ENCODE measurements at places on chromosomes 3 and 15.

- no peak for DNase-seq
- H3K27ac ChIP-seq, result no peak overlapping the region
- H3K4me1 ChIP-seq, result no peaks in the 10 kb centered on the region
- no peak overlapping the region for H3K4me3 ChIP-seq
- H3K27me3 ChIP-seq, result no peaks in the 10 kb centered on the region
These were observed 49.1 kb upstream of the PRR23C start for GRCh38 chr3:139093840-139094239.

DNA sequence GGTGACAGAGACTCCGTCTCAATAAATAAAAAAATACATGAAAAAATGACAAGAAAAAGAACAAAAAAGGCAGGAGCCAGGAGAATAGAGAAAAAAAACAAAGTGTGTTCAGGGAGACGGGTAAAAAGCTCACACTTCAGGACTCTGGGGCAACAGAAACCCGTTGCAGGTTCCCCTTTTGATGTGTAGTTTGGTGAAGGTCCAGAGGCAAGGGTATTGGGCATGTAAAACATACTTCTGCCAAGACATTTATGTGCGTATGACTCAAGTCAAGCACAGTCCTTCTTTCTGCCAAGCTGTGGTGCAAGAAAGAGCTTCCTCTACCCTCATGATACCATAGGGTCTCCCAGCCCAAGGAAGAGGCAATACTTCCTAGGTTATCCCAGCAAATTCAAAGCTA lies 33.4 kb upstream of the STRIT1 start:
- H3K27ac ChIP-seq, result no peak overlapping the region
- DNase-seq, result no peak
- H3K36me3 ChIP-seq, result no peaks in the 10 kb centered on the region
- no peaks in the 10 kb centered on the region for H3K4me1 ChIP-seq
- no peaks in the 10 kb centered on the region for H3K27me3 ChIP-seq

DNA sequence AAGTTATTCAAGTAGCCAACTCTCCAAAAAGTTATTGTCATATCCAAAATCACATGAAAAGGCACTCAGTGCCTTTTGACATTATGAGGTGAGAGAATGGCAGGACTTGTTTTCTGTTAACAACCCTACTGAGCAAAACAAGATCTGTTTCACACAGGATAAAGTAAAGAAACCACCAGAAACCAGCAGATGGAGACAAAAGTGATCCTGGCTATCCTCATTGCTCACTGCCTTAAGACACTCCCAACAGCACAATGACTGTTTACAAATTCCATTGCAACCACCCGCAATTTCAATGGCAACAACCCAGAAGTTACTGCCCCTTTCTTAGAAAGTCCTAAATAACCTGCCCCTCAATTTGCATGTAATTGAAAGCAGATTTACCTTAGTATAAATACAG lies 352.6 kb upstream of the NDN start:
- no peaks in the 10 kb centered on the region for H3K4me1 ChIP-seq
- no peaks in the 10 kb centered on the region for H3K27me3 ChIP-seq
- no peak overlapping the region for H3K27ac ChIP-seq
- H3K36me3 ChIP-seq, result no peaks in the 10 kb centered on the region
- no peak overlapping the region for H3K4me3 ChIP-seq

DNA sequence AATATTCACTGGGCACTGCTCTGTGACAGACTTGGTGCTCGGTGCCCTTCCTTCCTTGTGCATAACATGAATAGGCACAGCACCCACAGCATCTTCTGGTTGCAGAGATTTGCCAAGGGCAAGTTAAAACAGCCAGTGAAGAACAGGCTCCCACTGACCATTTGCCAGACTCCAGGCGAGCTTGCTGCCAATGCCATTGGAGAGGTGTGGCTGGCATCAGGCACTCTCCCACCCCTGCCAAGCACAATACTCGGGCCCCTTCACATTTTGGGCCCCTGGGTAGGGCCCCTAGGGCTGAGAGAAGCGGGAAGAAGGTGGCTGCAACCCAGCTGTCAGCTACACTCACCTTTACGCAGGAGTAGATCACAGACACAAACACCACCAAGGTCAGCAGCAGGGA lies 112.1 kb downstream of the SEC22A start:
- no peak for DNase-seq
- H3K27me3 ChIP-seq, result peaks cover 12% of the 10 kb centered on the region
- no peak overlapping the region for H3K4me3 ChIP-seq
- H3K4me1 ChIP-seq, result no peaks in the 10 kb centered on the region
- H3K36me3 ChIP-seq, result no peaks in the 10 kb centered on the region

DNA sequence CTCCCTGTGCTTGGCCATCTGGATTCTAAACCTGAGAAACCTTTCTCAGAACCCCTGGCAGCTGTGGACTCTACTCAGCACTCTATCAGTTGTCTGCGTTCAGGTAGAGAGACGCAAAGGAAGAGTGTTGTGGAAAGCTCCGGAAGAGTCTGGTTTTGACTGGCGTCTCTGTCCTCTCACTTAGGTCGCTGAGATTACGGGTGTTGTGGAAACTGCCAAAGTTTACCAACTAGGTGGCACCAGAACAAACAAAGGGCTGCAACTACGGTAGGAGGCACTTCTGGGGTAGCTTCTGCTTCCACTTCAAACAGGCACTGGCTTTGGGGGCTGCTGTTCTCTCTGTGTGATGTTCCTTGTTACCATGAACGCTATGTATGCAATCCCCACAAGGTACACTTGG lies 19.2 kb upstream of the ITPKA start:
- H3K27me3 ChIP-seq, result no peaks in the 10 kb centered on the region
- no peaks in the 10 kb centered on the region for H3K4me1 ChIP-seq
- H3K27ac ChIP-seq, result no peak overlapping the region
- peaks cover 78% of the 10 kb centered on the region for H3K36me3 ChIP-seq
- no peak overlapping the region for H3K4me3 ChIP-seq

DNA sequence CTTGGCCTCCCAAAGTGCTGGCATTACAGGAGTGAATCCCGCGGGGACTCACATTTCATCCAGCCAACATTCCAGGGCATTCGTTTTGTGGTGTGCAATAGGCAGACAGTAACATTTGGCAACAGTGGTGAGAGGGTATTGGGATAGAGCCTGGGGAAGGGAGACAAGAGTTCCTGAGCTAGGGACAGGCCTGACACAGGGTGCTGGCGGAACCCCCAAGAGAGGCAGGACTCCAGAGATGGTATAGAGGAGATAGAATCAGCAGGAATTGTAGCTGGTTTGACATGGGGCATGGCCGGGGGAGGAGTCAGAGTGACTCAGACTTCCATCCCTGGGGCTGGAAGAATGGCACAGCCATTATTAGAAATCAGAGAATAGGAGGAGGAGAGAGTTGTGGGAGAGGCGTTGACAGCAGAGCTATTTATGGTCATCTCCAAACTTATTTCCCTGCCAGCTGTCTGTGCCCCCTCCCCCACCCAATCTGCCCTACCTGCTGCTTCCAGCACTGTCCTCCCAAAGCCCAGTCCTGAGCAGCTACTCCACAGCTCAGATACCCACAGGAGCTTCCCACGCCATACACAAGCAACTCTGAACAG lies 4.4 kb upstream of the IDH2 start:
- H3K36me3 ChIP-seq, result no peaks in the 10 kb centered on the region
- H3K4me3 ChIP-seq, result no peak overlapping the region
- H3K27me3 ChIP-seq, result peaks cover 9% of the 10 kb centered on the region
- H3K27ac ChIP-seq, result no peak overlapping the region
- no peak for DNase-seq

GRCh38 chr3:9101286-9101685 lies 138.0 kb upstream of the RAD18 start:
- H3K27ac ChIP-seq, result no peak overlapping the region
- peaks cover 7% of the 10 kb centered on the region for H3K27me3 ChIP-seq
- no peaks in the 10 kb centered on the region for H3K36me3 ChIP-seq
- H3K4me1 ChIP-seq, result no peaks in the 10 kb centered on the region
- no peak for DNase-seq

- H3K4me1 ChIP-seq, result no peaks in the 10 kb centered on the region
- DNase-seq, result no peak
- no peak overlapping the region for H3K4me3 ChIP-seq
- H3K27me3 ChIP-seq, result no peaks in the 10 kb centered on the region
These were observed 27.6 kb downstream of the CHRNA7 start for GRCh38 chr15:32057876-32058425.

DNA sequence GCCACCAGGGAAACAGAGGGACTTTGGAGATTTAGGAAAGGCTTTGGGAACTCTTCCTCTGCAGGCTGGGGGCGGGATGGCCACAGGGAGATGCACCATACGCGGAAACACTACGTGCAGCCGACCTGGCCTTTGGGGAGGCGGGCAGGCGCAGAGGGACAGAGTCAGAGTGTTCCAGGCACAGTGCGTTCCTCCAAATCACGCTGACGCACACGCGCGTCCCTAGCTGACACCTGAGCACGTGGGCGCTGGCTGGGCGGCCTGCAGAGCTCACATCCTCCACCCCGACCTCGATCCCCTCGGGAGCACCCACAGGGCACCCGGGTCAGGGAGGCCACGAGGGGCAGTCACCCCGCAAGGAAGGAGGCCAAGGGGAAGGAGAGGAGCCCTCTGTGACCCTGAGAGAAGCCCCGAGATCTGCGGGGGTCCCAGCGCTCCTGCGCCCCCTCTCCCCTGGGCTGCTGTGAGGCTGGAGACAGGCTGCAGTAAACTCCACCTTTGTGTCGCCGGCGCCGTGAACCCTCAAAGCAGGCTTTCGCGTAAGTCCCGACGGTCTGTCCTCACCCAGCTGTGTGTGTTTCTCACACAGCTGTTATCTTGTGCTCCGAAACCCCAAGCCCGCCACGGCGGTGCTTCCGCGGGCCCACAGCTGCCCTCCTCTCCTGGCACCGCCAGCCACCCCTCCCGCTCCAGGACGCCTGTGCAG lies 196.3 kb downstream of the OCA2 start:
- DNase-seq, result no peak
- H3K27ac ChIP-seq, result no peak overlapping the region
- no peaks in the 10 kb centered on the region for H3K36me3 ChIP-seq
- peaks cover 3% of the 10 kb centered on the region for H3K27me3 ChIP-seq
- H3K4me3 ChIP-seq, result no peak overlapping the region

- no peak overlapping the region for H3K27ac ChIP-seq
- peaks cover 5% of the 10 kb centered on the region for H3K4me1 ChIP-seq
- DNase-seq, result no peak
- no peaks in the 10 kb centered on the region for H3K27me3 ChIP-seq
- H3K4me3 ChIP-seq, result no peak overlapping the region
These were observed 173.5 kb downstream of the TNIK start for GRCh38 chr3:171286580-171287249.
